NCI-H774 (cell line): ENCODE measurements at places on chromosomes 2 and 18.

GRCh38 chr18:11387880-11388279 is 221.5 kb upstream of the SLC35G4 start:
- no peak for DNase-seq

DNA sequence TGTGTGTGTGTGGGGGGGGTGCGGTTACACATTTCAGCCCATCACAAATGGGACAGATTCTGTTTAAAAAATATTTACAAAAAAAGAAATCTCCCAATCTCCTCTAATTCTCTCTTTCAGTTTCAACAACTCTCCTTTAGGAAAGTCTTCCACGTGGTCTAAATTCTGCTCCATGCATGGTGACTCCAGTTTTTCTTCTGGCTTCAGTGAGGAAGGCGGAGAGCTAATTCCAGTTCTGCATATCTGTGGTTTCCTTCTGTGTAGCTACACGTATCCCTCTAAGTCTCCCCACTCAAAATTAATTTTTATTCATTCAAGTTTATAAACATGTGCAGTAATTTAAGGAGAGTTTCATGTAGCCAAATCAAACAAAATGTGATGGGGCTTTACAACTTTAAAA is 111.6 kb downstream of the SLC4A3 start:
- DNase-seq = no peak

- DNase-seq = no peak
Measured at GRCh38 chr2:146818122-146818521, 1026.7 kb upstream of the ACVR2A start.

DNA sequence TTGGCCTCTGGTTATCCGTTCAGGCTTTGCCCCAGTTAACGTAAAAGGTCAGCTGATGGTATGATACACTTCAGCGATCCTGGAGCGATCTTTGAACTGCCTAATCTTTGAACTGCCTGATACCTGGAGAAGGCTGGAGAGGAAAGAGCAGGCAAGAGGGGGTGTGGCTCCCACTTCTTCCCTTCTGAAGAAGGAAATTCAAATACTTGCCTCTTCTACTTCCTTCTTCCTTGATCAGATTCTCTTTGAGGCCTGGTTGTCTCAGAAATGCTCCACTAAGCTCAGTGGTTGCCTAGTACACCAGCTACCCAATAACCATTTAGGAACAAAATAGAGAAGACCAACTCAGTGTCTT is 619 bp downstream of the GALM start:
- no peak for DNase-seq

DNA sequence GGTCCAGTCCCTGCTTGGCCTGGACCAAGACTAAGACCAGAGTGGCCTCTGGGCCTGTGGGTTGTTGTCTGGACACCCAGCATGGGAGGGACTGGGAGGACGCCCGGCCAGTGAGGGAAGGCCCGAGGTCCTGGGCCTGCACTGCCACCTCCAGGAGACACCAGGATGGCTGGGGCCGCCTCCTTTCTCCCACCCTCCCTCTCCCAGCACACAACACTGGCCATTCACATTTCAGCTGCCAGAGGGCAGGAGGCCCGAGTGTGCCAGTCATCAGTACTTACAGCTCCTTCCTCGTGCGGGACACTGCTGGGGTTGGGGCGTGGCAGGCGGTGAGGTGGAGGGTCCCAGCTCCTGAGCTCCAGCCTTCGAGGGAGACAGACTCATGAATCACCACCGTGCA is 133.5 kb downstream of the ASB1 start:
- no peak for DNase-seq
